Thymus (tissue), 14 donors: ENCODE measurements at places on chromosomes 3 and 15.

DNA sequence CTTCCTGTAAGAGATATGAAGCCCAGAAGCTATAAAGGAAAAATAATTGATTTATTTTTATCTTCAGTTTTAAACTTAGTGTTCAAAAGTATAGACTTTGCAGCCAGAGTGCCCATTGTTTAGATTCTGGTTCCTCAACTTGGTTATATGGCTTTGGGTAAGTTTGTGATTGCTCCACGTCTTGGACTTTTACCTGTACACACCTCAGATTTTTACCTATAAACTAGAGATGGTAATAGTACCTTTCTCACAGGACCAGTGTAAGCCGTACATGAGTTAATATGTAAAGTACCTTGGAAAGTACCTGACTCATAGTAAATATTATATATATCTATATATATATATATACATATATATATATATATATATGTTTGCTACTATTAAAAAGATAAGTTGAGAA is 283.8 kb downstream of the RAP2B start:
- DNase-seq, result no peak

GRCh38 chr3:37904601-37905000 is 42.9 kb downstream of the CTDSPL start:
- no peak for DNase-seq

DNA sequence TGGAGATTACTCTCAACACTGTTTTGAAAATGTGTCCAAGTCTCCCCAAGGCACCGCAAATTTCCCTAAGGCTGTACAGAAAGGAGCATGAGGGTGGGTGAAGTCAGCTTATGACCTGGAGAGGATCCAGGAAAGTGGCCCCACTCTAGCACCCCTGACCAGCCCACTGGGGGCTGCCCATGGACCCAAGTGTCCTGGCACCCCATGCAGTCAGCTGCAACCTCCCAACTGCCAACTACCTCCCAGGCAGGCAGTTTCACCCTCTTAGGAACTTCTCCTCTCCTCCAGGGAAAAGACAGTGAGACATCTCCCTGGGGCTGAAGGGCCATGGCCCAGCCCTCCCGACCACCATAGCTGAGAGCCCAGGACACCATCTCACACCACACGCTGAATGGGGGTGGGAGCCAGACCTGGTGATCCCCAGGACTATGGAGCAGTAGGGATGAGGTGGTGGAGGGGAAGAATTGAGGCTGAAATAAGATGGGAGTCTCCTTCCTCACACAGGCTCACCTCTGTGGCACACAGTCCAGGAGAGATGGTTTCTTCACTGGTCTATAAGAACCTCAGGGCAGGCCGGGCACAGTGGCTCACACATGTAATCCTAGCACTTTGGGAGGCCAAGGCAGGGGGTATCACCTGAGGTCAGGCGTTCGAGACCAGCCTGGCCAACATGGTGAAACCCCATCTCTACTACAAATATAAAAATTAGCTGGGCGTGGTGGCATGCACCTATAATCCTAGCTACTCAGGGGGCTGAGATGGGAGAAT is 104.4 kb downstream of the DAPK2 start:
- no peak for DNase-seq

DNA sequence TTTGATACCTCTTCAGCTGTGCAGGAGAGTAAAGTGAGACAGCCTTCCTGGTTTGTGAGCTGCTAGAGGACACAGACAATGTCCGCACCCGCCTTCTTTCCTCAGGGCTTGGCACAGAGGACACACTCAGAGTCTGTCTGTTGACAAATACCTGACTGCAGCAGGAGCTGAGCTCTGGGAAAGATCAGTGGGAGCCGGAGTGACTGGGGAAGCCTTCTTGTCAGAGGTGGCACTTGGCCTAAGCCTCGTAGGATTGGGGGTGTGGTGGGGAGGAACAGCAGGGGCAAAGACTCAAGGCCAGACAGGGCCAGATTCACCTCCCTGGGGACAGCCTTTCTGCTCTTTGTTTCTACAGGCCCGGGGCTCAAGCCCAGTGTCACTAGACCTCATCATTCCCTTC is 3.3 kb upstream of the IL17RC start:
- DNase-seq, result no peak

DNA sequence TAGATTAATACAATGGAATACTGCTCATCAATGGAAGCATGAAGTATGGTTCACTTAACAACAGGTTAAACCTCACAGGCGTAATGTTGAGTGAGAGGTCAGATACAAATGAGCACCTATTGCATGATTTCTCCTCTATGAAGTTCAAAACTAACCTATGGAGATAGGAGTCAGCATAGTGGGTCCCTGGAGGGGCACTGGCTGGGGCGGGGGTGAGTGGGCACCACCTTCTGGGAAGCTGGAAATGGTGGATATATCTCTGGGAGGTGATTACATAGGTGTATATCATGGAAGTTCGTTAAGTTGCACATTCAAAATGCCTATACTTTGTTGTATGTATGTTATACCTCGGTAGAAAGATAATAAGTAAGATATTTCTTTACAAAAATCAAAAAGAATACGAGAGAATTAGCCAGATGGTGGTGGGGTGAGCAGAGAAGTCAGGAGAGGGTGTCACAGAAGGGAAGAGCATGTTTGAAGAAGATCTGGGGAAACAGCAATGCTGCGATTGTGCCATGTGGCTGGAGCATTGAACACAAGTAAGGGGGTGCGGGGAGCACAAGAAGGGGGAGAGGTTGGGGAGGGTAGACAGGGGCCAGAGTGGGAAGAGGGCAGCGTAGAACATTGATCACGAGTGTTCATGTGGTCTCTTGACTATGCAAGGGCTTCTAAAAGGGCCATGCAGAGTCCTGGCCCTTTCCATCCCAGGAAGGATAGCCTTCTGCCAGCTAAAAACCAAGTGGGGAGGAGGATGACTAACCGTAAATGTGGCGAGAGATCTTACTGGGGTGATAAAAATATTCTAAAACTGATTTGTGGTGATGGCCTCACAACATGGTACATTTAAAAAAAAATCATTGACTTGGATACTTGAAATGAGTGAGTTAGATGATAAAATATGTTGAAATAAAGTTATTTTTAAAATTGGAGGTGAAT is 30.2 kb downstream of the ITGA11 start:
- DNase-seq, result no peak

GRCh38 chr3:159796744-159797143 is 191.9 kb upstream of the IL12A start:
- no peak for DNase-seq

- DNase-seq, result peak; percentile 30
Measured at GRCh38 chr3:184710870-184711492, 883 bp downstream of the MAGEF1 start.
